ENCODE measurements at places on chromosomes 3 and 15.

- DNase-seq = no peak
These were observed 33.3 kb downstream of the TMCO5A start for GRCh38 chr15:37967788-37968187.

DNA sequence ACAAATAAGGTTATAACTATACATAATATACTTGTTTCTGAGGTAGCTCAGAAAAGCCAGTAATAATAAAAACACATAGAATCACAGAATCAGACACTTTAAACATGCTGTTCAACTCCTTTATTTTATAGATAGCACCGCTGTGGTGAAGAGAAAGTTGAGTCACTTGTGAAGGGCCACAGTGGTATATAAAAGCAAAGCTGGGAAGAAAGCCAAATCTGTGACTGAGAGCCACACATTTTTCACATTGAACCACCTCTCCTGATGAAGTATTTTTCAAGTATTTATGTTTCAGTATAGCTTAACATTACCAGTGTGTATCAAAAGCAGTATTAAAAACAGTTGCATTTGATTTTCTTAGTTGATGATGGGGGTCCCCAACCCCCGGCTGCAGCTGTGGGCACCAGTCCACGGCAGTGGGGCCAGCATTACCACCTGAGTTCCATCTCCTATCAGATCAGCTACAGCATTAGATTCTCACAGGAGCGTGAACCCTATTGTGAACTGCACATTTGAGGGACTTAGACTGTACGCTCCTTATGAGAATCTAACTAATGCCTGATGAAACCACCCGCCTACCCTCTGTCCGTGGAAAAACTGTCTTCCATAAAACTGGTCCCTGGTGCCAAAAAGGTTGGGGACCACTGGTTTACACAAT, 46.2 kb downstream of the TBL1XR1 start:
- DNase-seq = peak; percentile 75

DNA sequence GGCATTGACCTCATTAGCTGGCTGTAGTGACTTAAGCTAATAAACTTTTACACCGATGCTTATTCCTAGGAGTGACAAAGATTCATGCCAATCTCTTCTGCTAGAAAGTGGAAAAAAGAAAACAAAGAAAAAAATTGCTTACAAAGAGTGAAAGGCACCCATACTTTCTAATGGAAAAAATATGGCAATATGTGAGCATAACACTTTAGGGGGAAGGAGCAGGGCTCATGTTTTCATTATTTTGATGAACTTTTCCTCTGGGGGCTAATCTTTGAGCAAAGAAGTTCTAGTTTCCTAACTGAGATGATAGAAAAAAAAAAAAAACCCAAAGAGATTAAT, 94.8 kb upstream of the THRB start:
- DNase-seq = no peak

GRCh38 chr3:67329358-67329757, 325.1 kb downstream of the SUCLG2 start:
- no peak for DNase-seq

GRCh38 chr3:102348904-102349303, 85.9 kb upstream of the ZPLD1 start:
- DNase-seq = no peak
